IgD-negative memory B cell (primary cell): ENCODE measurements at places on chromosomes 7 and 10. TPM values are rescaled to one million over a fixed set of nuclear protein-coding genes. Genes with fewer than 3 reads are reported as not detected.

The IGFBP3 gene
- 0.33 TPM for polyA plus RNA-seq

The CDK14 gene
- 53.0 TPM for polyA plus RNA-seq

The VWC2 gene
- not detected for polyA plus RNA-seq

The JCAD gene
- polyA plus RNA-seq: not detected

The FMC1 gene
- polyA plus RNA-seq: 61.6 TPM

The FAM25A gene
- not detected for polyA plus RNA-seq

The IRF5 gene
- 132 TPM for polyA plus RNA-seq

The TMEM139 gene
- polyA plus RNA-seq: not detected

The AVPI1 gene
- 3.3 TPM for polyA plus RNA-seq

The MTERF1 gene
- 12.4 TPM for polyA plus RNA-seq

The JAKMIP3 gene
- not detected for polyA plus RNA-seq

The MSMB gene
- not detected for polyA plus RNA-seq

The CRHR2 gene
- not detected for polyA plus RNA-seq

The CPXM2 gene
- not detected for polyA plus RNA-seq

The SMO gene
- polyA plus RNA-seq: 0.36 TPM

The NUDT13 gene
- 1.3 TPM for polyA plus RNA-seq

The HYAL4 gene
- not detected for polyA plus RNA-seq

The CYP26A1 gene
- not detected for polyA plus RNA-seq

The POLR2J2 gene
- 3.3 TPM for polyA plus RNA-seq

The WNT8B gene
- not detected for polyA plus RNA-seq

The MGAM2 gene
- not detected for polyA plus RNA-seq

The UCN3 gene
- not detected for polyA plus RNA-seq

The AQP1 gene
- not detected for polyA plus RNA-seq

The TSPAN15 gene
- not detected for polyA plus RNA-seq

The FGFBP3 gene
- polyA plus RNA-seq: 2.2 TPM

The BTBD16 gene
- polyA plus RNA-seq: not detected

The EPHB6 gene
- polyA plus RNA-seq: 37.6 TPM

The SORBS1 gene
- polyA plus RNA-seq: 0.41 TPM

The SLC16A9 gene
- polyA plus RNA-seq: not detected

The LCOR gene
- polyA plus RNA-seq: 19.8 TPM

The ADCY1 gene
- polyA plus RNA-seq: 0.18 TPM
